Type B pancreatic cell (in vitro differentiated cells): ENCODE measurements at places on chromosomes 6 and 20. TPM values are rescaled to one million over a fixed set of nuclear protein-coding genes. Genes with fewer than 3 reads are reported as not detected.
A peak's percentile ranks its signal among the peaks of the same experiment; 100 is the strongest.

GNAS-AS1 gene
- total RNA-seq: 1.7 and 6.1 TPM in 2 replicates

PNPLA1 gene
- 0.12 TPM in 1 of 2 replicates, not detected in the other for total RNA-seq

ARHGAP40 gene
- 1.7 and 1.9 TPM in 2 replicates for total RNA-seq

QKI gene
- total RNA-seq: 50.4 and 150 TPM in 2 replicates

SNAI1 gene
- 12.1 and 30.8 TPM in 2 replicates for total RNA-seq

CRYBG1 gene
- 5.8 and 17.3 TPM in 2 replicates for total RNA-seq

BPIFA1 gene
- total RNA-seq: 0.69 and 0.97 TPM in 2 replicates

RAB5IF gene
- total RNA-seq: 85.8 and 122 TPM in 2 replicates

COL9A1 gene
- 0.31 and 16.9 TPM in 2 replicates for total RNA-seq

THBS2 gene
- 0.40 and 4.2 TPM in 2 replicates for total RNA-seq

BANF2 gene
- not detected in 2 replicates for total RNA-seq

TPBG gene
- 16.9 and 168 TPM in 2 replicates for total RNA-seq

MROH8 gene
- total RNA-seq: 2.5 and 4.8 TPM in 2 replicates

LY6G6C gene
- 2.5 and 16.2 TPM in 2 replicates for total RNA-seq

GRCh38 chr6:101163611-101164010 is 229.9 kb upstream of the GRIK2 start:
- H3K27me3 ChIP-seq: no peaks in the 10 kb centered on the region
- no peaks in the 10 kb centered on the region for H3K4me1 ChIP-seq
- no peaks in the 10 kb centered on the region for H3K36me3 ChIP-seq
- H3K27ac ChIP-seq: no peak overlapping the region

DNA sequence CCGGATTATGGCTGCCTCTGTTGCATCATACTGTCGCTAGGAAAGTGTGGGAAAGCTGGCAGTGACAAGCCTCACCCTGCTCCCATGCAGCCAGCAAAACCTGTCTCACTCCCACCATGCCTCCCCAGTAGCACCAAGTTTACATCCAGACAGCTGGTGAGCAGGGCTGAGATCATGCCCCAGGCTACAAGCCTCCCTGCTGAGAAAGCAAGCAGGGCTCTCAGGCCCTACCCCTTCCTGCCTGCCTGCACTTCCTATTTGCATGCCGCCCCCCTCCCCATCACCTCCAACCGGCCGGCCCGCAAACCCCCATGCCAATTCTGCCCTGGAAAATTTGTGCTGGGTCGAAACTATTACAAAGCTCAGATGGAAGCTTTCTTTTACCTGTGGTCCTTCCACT is 408.2 kb upstream of the FKBP1C start:
- H3K27me3 ChIP-seq: peaks cover 3% of the 10 kb centered on the region
- H3K27ac ChIP-seq: no peak overlapping the region
- no peak overlapping the region for H3K4me3 ChIP-seq
- DNase-seq: no peak
- H3K36me3 ChIP-seq: no peaks in the 10 kb centered on the region

DNA sequence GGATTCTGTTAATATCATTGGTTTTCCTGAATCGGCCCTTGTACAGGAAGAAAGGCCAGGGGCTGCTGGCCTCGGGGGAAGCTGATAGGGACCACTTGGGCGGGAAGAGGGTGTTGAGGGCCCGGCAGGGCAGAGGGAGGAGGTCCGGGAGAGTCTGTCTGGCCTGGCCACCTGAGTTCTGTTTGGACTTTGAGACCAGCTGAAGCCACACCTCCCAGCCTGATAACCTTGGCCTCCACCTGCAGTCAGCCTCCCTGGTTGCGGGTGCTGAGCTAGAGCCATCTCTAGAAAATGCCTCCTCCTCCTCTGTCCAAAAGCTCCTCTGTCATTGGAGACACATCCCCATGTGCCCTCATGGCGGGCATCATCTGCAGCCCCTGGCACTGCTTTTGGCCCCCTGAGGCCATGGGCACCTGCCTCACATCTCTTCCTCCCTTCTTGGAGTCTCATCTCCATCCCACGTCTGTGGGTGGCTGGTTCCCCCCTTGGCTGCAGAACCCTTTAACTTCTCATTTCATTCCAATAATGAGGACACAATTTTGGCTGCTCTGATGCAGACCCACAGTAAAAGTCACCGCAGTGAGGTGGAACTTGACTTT is 16.6 kb downstream of the APCDD1L start:
- H3K4me1 ChIP-seq: no peaks in the 10 kb centered on the region
- no peaks in the 10 kb centered on the region for H3K36me3 ChIP-seq
- no peak overlapping the region for H3K4me3 ChIP-seq
- no peak for DNase-seq
- peaks cover 3% of the 10 kb centered on the region for H3K27me3 ChIP-seq

DNA sequence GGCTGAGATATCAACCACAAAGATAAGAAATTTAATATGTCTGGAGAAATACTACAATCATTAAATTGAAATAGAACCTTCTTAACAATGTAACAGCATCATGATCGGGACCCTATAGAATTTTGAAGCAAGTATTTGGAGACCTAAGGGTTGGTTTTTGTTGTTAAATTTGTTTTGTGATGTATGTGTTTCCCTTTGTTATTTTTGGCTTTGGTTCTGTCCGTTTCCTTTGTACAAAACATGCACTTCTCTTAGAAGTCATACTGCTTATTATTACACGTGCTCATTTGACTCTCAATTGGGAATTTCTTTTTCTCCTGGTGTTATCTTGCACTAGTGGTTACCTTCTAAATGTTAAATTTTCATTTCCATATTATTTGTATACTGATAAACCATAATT is 4.0 kb upstream of the PLN start:
- DNase-seq: no peak
- H3K4me3 ChIP-seq: no peak overlapping the region
- no peaks in the 10 kb centered on the region for H3K27me3 ChIP-seq
- H3K27ac ChIP-seq: no peak overlapping the region

GRCh38 chr20:50100552-50100951 is 12.4 kb downstream of the UBE2V1 start:
- no peak for DNase-seq
- H3K27me3 ChIP-seq: no peaks in the 10 kb centered on the region
- H3K36me3 ChIP-seq: peaks cover 34% of the 10 kb centered on the region

GRCh38 chr6:29759457-29759856 is 36.2 kb downstream of the HLA-F start:
- H3K27ac ChIP-seq: no peak overlapping the region
- no peak for DNase-seq
- H3K4me3 ChIP-seq: no peak overlapping the region
- no peaks in the 10 kb centered on the region for H3K36me3 ChIP-seq
- H3K4me1 ChIP-seq: no peaks in the 10 kb centered on the region

DNA sequence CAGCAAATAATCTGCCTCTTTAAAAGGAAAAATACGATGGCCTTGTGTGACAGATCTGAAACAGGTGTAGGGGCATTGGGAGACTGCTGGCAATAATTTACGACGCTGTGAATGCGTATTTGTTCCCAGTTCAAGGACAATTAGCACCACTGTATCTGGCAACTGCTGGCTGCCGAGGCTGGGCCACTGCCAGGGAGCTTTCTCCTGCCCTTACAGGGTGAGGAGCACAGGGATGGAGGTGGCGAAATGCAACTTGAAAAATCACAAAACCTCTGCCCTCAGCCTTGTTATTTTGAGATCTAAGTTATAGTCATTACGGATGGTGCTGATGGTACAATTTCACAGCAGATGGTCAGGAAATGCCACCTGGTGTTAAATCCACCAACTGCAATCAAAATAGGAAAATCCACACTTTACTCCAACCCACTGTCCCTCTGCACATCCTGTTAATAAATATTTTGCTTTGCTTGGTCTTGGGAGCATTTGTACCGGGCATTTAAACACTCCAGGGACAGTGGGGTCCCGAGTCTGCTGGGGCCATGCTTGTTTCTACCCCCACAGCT is 6.4 kb downstream of the MYLK4 start:
- H3K27ac ChIP-seq: no peak overlapping the region
- DNase-seq: no peak
- H3K36me3 ChIP-seq: no peaks in the 10 kb centered on the region
- H3K4me1 ChIP-seq: peaks cover 29% of the 10 kb centered on the region
- H3K4me3 ChIP-seq: no peak overlapping the region
- H3K27me3 ChIP-seq: peaks cover 8% of the 10 kb centered on the region

GRCh38 chr20:24814556-24815195 is 134.4 kb upstream of the CST7 start:
- no peaks in the 10 kb centered on the region for H3K4me1 ChIP-seq
- H3K36me3 ChIP-seq: no peaks in the 10 kb centered on the region
- H3K27ac ChIP-seq: no peak overlapping the region

DNA sequence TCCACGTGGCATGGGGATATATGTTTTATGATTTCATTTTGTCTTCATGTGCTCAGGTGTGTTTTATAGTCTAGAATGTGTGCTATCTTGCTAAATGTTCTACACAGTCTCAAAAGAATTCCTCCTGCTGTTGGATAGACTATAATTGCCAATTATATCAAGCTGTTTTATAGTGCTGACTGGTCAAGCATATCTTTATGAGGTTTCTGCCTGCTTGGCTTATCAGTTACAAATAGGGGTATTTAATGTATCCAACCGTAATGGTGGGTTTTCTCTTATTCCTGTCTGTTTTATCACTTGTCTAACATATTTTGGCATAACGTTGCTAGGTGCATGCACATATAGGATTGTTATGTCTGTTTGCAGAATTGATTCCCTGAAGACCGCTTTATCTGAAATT is 201.3 kb downstream of the EYS start:
- no peaks in the 10 kb centered on the region for H3K27me3 ChIP-seq
- H3K36me3 ChIP-seq: no peaks in the 10 kb centered on the region
- no peak for DNase-seq
- no peaks in the 10 kb centered on the region for H3K4me1 ChIP-seq

DNA sequence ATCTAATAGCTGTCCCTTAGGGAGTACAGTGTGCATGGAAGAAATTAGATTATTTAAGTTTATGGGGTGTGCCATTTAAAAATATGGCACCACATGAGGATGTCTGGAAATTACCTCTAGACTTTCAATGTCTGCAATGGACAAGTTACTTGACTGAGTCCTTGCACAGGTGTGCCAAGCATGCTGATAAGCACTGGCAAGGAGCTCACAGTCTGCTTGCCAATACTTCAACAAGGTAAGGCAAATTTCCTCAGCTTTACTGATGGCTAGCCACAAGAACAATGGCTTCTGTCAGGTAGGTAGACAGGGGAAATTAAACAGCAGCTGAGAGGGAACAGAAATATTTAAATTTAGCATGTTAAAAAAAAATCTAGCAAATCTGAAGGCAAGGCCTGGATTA is 91.1 kb upstream of the TRAF3IP2 start:
- peaks cover 35% of the 10 kb centered on the region for H3K36me3 ChIP-seq
- H3K27me3 ChIP-seq: no peaks in the 10 kb centered on the region
- peaks cover 16% of the 10 kb centered on the region for H3K4me1 ChIP-seq
- H3K4me3 ChIP-seq: no peak overlapping the region
- DNase-seq: no peak

GRCh38 chr6:163554663-163555062 is 140.1 kb downstream of the QKI start:
- H3K4me3 ChIP-seq: no peak overlapping the region
- no peak overlapping the region for H3K27ac ChIP-seq
- no peaks in the 10 kb centered on the region for H3K4me1 ChIP-seq

GRCh38 chr20:61246269-61246668 is 5.8 kb upstream of the CDH4 start:
- no peak overlapping the region for H3K4me3 ChIP-seq
- H3K4me1 ChIP-seq: no peaks in the 10 kb centered on the region
- no peak overlapping the region for H3K27ac ChIP-seq
- no peaks in the 10 kb centered on the region for H3K36me3 ChIP-seq

- peaks cover 7% of the 10 kb centered on the region for H3K4me1 ChIP-seq
- no peaks in the 10 kb centered on the region for H3K36me3 ChIP-seq
- H3K27ac ChIP-seq: no peak overlapping the region
- DNase-seq: no peak
- no peaks in the 10 kb centered on the region for H3K27me3 ChIP-seq
Observed at GRCh38 chr6:140485740-140486449, 1111.4 kb upstream of the CITED2 start.

GRCh38 chr6:26595669-26596269 is 984 bp upstream of the ABT1 start:
- H3K27me3 ChIP-seq: peaks cover 43% of the 10 kb centered on the region
- no peak overlapping the region for H3K4me3 ChIP-seq
- H3K36me3 ChIP-seq: no peaks in the 10 kb centered on the region
- H3K4me1 ChIP-seq: no peaks in the 10 kb centered on the region

GRCh38 chr20:41249411-41250281 is 67.9 kb downstream of the ZHX3 start:
- peak overlapping the region; percentile 33 for H3K27ac ChIP-seq
- H3K36me3 ChIP-seq: no peaks in the 10 kb centered on the region
- no peaks in the 10 kb centered on the region for H3K27me3 ChIP-seq

GRCh38 chr6:45558858-45559257 is 181.1 kb upstream of the SUPT3H start:
- no peaks in the 10 kb centered on the region for H3K36me3 ChIP-seq
- no peak overlapping the region for H3K27ac ChIP-seq
- H3K4me3 ChIP-seq: no peak overlapping the region
- H3K4me1 ChIP-seq: peaks cover 40% of the 10 kb centered on the region

- DNase-seq: no peak
- peaks cover 50% of the 10 kb centered on the region for H3K36me3 ChIP-seq
- peak overlapping the region; percentile 49 for H3K27ac ChIP-seq
- peak overlapping the region; percentile 70 for H3K4me3 ChIP-seq
- peaks cover 85% of the 10 kb centered on the region for H3K4me1 ChIP-seq
- no peaks in the 10 kb centered on the region for H3K27me3 ChIP-seq
Observed at GRCh38 chr20:10651227-10651990, 22.4 kb downstream of the JAG1 start.

- H3K27me3 ChIP-seq: no peaks in the 10 kb centered on the region
- H3K4me3 ChIP-seq: no peak overlapping the region
- peaks cover 4% of the 10 kb centered on the region for H3K4me1 ChIP-seq
- H3K36me3 ChIP-seq: no peaks in the 10 kb centered on the region
- no peak for DNase-seq
- H3K27ac ChIP-seq: no peak overlapping the region
Observed at GRCh38 chr20:54228841-54229240, 21.0 kb downstream of the PFDN4 start.

DNA sequence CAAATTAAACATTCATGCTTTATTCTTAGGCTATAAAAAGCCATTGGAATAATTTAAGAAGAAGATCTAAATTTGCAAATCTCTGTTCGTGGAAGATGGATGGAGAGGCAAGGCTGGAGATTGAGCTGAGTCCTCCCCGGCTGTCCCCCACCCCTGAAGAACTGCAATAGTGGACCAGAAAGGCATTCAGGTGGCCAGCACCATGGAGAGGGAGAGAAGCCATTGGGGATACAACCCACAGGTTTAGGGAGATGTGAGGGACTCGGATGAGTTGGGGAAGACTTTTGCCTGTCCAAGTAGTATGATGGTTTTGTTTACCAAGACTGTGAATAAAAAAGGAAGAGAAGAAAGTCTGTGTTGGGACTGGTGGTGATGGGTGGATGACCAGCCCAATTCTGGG is 120.8 kb downstream of the F13A1 start:
- no peak overlapping the region for H3K4me3 ChIP-seq
- H3K27me3 ChIP-seq: peaks cover 16% of the 10 kb centered on the region
- no peak for DNase-seq

DNA sequence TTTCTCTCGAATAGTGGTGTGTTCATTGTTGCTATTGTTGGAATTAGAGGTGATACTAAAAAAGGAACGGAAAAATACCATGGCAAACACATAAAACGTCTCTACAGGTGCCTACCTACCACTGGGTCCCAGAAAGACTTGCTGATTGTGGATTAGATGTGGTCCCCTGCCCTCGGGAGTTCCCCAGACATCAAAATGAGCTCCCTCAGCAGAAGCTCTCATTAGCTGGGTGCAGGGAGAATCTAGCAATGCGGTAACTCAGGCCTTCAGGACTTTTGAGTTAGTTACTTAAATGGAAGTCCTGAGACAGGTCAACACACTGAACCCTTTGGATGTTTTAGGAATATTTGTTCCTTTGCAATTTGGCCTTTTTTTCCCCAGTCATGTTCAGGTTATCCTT is 6.1 kb downstream of the IRF4 start:
- no peak overlapping the region for H3K4me3 ChIP-seq
- H3K36me3 ChIP-seq: no peaks in the 10 kb centered on the region
- no peak for DNase-seq
- H3K27me3 ChIP-seq: peaks cover 89% of the 10 kb centered on the region
- H3K4me1 ChIP-seq: peaks cover 5% of the 10 kb centered on the region
